ENCODE measurements at places on chromosomes 6 and 20.

DNA sequence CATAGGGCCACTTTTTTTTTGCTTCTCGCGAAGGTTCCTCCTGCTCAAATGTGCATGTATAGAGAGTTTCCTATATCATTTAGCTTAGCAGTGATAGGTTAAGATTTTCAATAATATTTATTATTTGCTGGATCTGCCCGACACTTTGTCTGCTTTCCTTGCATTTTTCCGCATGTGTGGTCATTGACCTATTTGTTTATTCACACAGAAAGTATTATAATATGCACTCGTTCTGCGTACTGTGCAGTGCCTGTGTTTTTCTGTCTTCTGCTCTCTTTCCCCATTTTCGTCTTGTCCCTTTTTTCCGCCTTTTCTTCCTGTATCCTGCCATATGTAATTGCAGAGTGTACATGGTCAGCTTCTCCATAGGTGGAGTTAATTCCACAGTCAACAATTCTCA is 255.8 kb downstream of the TMEM242 start:
- DNase-seq = no peak

GRCh38 chr6:3247255-3248146 is 11.2 kb upstream of the PSMG4 start:
- peak; percentile 80 for DNase-seq

- no peak for DNase-seq
Observed at GRCh38 chr20:34977365-34978091, 21.9 kb downstream of the MYH7B start.

DNA sequence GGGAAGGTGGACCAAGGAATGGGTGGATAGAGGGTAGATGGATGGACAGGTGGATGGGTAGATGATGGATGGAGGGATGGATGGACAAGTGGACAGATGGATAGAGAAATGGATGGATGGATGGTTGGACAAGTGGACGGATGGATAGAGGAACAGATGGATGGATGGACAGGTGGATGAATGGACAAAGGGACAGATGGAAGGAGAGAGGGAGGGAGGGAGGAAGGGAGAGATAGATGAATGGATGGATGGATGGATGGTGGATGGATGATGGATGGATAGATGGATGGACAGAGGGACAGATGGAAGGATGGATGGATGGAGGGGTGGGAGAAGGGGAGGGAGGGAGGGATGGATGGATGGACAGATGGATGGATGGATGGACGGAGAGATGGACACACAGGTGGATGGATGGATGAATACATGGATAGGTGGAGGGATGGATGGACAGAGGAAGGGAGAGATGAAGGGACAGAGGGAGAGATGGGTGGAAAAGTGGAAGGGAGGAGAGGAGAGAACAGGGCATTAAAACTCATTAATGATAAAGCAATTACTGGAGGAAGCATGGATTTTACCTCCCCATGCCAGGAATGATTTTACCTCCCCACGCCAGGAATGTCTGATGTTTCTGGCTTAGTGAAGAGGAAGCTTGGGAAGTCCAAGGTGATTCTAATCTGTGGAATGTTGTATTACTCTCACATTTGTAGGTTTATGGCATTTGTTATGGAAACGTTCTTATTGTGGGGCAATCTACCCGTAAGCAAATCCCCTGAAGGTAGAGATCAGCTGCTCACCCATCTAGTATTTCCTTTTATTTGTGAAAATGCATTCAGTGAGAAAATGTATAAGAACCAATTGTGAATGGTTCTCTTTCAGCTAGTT is 383.3 kb downstream of the TAF4 start:
- DNase-seq = no peak

DNA sequence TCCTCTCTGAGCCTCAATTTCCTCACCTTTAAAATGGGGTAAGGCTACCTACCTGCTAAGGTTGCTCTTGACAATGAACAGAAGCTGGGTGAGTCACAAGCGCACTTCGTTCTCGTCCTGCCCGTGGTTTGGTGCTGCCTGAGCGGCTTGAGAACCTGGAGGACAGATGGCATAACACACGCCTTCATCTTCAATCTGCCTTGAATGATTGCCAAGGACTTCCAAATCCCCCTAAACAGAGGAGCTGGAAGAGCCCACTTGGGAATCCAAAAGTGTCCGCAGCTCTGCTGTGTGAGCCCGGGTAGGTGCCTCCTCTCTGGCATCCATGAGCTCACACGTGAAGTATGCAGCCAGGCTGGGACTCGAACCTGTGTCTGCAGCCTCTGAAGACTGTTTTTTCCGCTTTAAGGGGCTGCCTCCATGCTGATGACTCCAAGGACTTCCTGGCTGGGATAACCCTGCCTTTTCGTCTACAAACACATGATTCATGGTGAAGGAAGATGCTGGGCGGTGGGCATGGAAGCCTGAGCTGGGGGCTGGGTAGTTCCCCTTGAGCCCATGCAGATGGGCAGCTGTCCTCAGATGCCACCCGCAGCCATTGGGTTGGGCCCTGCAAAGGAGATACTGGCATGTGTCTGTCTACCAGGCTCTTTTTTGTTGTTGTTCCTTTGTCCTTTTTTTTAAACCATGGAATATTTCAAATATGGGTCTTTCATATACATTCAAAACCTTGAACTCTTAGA is 25.3 kb upstream of the CSNK2A1 start:
- no peak for DNase-seq

- DNase-seq = no peak
Observed at GRCh38 chr20:49987015-49987867, 4.5 kb downstream of the SNAI1 start.

Measured in right kidney (tissue), 9 donors.